DMS79 treated with DMSO at 0.1 percent for 48 hours (cell line): ENCODE measurements at places on chromosomes 7 and 10.
A peak's percentile ranks its signal among the peaks of the same experiment; 100 is the strongest.

DNA sequence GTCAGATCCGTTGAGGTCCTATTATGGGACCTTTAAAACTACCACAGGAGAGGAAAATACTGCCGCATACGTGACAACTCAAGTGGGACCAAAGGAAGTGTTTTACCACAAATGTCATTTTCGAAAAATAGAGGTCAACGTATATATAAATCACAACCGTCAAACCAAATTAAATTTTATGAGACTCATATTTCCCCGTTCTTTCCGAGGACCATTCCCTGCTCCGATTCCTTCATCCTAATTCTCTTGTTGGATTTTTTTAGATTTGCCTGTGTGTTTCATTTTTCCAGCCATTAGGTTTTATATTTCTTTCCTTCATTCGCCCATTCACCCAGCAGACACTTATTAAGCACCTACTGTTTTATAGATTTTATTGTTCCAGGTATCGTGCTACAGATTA, 583.9 kb upstream of the FOXK1 start:
- DNase-seq = no peak

DNA sequence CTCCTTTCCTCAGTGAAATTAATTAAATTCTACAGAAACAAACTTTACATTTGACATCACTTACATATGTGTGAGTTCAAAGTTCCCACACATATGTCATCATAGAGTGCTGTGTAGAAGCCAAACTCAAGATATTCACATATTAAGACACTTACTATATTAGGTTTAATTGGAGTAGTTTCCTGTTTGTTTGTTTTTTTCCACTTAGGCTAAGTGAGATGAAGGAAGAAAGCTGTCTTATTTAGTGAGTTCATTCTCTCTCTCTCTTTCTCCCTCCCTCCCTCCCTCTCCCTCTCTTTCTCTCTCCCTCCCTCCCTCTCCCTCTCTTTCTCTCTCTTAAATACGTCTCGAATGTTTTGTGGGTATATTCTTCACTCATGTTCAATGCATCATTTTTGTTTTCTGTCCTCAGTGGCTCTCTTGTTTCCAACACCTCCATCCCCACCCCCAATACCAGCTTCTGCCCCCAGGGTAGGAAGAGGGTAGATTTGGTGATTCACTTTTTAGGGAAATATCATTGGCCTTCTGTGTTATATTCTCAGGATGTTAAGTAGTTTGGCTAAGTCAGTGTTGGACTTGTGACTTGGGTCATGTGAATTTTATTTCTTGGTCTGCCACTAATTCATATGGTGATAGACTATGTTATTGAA, 262.0 kb downstream of the FRMD4A start:
- no peak for DNase-seq

DNA sequence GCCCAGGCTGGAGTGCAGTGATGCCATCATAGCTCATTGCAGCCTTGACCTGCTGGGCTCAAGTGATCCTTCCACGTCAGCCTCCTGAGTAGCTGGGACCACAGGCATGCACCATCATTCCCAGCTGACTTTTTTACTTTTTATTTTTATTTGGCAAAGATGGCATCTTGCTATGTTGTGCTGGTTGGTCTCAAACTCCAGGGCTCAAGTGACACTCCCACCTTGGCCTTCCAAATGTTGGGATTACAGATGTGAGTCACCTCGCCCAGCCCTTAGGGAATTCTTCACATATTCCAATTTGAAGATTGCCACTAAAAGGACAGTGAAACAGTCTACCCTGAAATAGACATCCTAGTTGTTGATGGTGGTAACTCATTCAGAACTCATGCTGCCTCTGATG, 27.7 kb downstream of the SUGCT start:
- DNase-seq = no peak

GRCh38 chr7:139271718-139272628, 40.9 kb downstream of the UBN2 start:
- DNase-seq = no peak

GRCh38 chr10:61170594-61170993, 226.6 kb upstream of the RHOBTB1 start:
- DNase-seq = no peak

DNA sequence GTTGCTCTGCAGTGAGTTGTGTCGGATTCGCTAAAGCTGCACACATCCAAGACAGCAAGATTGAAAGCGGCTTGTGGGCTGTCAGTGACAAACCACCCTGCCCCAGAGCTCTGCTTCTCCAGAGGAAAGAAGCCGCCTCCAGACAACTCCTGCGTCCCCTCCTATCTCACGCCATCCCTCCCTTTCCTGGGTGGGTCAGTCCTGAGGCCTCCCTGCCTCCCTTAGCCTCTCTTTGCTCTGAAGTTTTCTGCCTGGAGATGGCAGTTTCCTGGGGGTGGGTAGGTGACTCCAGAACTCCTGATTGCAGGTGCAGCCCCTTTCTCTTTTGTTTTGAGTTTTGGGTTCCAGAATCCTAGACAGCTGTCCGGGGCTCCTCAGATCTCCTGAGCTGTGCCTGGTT, 78.7 kb downstream of the EMX2 start:
- DNase-seq = no peak

DNA sequence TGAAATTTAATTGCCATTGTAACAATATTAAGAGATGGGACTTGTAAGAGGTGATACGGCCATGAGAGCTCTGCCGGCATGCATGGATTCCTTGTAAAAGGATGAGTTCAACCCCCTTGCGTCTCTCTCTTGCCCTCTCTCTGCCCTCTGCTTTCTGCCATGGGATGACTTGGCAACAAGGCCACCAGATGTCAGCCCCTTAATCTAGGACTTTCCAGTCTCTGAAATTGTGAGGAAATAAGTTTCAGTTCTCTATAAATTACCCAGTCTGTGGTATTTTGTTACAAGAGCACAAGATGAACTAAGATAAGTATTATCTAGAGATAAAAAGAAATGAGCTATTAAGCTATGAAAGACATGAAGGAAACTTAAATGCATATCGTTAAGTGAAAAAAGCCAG, 145.7 kb upstream of the AHR start:
- no peak for DNase-seq

- DNase-seq = no peak
Observed at GRCh38 chr7:44311561-44312495, 13.6 kb downstream of the CAMK2B start.

DNA sequence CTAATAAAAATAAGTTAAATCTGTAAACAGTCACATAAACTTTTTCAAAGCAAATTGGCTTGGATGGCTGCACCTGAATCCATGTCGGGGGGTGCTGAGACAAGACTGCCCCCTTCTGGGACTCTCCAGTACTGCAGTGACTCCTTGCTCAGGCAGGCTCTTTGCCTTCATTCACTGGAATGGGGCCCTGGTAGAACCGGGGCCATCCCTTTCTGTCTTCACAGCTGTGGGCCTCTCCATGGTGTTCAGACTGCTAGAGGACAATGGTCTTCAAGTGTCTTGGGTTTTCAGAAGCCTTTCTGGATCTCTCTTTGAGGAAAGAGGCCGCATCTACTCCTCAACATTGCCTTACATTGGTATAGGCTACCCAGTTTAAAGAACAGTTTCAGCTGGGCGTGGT, 16.1 kb upstream of the IMPDH1 start:
- peak; percentile 21 for DNase-seq

DNA sequence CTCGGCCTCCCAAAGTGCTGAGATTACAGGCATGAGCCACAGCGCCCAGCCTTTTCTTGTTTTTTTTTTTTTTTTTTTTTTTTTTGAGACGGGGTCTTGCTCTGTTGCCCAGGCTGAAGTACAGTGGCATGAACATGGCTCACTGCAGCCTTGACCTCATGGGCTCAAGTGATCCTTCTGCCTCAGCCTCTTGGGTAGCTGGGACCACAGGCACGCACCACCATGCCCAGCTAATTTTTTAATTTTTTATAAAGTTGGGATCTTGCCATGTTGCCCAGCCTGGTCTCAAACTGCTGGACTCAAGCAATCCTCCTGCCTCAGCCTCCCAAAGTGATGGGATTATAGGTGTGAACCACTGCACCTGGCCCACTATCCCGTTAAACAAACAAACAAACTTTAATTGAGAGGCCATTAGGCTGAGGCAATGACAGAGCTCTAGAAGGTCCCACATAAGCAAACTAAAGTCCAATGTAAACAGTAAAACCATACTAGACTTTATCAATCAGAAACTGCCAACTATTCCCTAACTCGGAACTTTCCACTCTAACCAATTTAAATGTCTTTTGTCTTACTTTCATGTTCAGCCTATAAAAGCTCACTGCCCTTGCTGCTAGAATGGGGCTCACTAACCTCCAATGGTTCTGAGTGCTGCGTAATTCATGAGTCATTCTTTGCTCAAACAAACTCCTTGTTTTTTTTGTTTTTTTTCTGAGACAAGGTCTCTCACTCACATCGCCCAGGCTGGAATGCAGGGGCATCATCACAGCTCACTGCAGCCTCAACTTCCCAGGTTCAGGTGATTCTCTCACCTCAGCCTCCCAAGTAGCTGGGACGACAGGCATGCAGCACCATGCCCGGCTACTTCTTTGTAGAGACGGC, 1.9 kb downstream of the DHX32 start:
- no peak for DNase-seq

- DNase-seq = peak; percentile 73
Observed at GRCh38 chr7:78862411-78862900, 591.0 kb downstream of the MAGI2 start.

DNA sequence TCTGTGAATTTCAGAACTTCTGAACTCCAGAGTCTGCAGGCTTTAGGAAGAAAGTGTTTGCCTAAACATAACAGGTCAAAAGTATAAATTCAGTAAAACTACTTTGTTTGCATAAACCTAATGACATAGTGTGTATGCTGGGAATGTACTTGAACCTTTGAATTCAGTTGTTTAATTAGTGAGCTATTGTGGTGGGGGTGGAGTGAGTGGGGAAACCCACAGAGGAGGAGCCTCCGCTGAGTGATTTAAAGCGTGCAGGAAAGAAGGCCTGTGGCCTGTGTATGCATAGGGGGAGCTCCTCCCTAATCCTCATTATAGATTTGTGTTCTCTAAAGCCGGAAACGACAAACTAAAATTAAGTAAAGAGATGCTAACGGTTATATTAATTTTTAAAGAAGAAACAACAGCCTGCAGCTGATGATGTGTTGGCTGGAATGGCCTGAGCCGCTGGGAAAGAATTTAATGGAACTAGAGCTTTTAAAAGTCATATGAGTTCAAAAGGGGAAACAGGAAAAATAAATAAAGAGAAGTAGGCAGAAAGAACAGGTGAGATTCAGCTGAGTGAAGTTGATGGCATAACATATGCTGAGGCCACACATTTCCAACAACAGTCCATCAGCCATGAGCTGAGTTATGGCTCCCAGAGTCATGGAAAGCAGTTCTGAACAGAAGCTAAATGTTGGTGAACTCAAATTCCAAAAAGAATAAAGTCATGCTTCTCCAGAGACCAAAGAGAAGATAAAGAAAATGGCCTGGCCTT, 595.0 kb downstream of the GRM8 start:
- no peak for DNase-seq

DNA sequence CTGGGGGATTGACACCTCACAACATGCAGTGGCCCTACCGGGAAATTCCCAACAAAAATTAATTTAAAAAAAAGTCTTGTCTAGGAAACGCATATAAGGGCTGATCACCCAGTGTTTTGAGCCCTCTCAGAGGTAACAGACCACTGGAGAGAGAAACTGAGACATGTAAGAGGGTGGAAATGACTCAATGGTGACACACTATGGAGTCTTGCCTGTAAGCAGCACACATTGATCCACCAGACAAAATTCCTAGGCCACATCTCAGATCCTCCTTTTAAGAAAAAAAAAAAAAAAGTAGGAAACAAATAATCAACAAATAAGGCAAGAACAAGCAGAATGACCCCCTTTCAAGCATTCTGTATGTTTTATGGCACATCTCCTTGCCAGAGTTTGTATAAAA, 296.2 kb downstream of the MAGI2 start:
- DNase-seq = no peak

GRCh38 chr10:15486404-15486803, 115.3 kb upstream of the FAM171A1 start:
- no peak for DNase-seq
